ENCODE measurements at places on chromosomes 1 and 21.
A peak's percentile ranks its signal among the peaks of the same experiment; 100 is the strongest.

DNA sequence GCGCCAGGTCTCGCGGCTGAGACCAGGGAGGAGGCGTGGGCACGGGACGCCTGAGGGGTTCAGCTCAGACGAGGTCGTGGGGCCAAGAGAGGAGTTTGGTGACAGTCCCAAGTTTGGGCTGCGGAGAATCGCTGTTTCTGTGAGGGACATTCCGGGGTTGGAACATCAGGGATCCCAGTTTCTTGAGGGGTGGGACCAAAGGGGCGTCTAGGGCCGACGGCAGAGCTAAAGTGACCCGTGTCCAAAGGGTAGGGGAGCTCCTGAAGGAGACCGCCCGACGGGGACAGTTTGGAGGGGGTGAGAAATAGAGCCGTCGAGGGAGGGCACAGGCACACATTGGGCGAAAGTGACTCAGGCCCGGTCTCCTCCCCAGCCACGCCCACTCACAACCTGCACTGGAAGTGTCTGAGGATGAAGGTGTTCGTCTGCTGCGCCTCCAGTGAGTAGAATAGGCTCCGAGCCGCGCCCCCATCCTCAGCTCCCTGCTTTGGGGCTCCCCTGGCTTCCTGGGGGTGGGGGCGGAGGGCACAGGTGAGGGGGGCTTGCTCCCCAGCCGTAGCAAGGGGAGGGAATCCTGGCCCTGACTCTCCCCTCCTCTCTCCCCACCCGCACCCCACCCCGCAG, 7.0 kb downstream of the EFNA3 start:
- DNase-seq = no peak

GRCh38 chr1:91803123-91803522, 82.8 kb downstream of the TGFBR3 start:
- no peak for DNase-seq

DNA sequence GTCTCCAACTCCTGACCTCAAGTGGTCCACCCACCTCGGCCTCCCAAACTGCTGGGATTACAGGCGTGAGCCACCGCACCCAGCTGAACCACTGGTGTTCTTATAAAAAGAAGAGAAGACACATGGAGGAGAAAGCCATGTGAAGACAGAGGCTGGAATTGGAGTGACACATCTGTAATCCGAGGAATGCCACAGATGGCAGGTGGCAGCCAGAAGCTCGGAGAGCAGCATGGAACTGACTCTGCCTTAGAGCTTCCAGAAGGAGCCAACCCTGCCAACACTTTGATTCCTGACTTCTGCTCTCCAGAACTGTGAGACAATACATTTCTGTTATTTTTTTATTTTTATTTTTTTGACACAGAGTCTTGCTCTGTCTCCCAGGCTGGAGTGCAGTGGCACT, 59.0 kb upstream of the ATP2B4 start:
- no peak for DNase-seq

DNA sequence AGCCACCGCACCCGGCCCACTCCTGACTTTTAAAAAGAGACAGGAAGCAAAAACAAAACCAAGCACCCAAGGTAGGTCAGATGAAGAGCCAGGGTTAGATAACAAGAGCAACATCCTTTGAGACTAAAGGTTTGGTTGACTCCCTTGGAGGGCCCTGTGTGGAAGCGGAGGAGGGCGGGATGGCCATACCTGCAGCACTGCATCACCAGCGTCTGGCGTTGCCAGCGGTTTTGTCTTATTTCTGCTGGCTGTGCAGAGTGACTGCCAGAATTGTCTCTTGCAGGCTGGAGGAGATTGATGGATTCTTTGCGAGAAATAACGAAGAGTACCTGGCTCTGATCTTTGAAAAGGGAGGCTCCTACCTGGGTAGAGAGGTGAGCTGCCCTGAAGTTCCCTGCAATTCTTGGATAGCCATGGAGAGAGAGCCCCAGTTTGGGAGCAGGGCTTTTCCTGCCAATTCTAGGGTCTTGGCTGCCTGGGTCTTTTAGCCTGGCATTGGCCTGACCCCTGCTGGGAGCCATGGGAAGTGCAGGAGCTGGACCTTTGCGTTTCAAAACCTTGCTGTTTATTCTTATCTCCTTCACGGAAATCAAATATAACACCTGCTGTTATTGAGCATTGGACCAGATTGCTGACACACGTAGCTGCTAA, 24.0 kb downstream of the QSOX1 start:
- peak; percentile 23 for DNase-seq

DNA sequence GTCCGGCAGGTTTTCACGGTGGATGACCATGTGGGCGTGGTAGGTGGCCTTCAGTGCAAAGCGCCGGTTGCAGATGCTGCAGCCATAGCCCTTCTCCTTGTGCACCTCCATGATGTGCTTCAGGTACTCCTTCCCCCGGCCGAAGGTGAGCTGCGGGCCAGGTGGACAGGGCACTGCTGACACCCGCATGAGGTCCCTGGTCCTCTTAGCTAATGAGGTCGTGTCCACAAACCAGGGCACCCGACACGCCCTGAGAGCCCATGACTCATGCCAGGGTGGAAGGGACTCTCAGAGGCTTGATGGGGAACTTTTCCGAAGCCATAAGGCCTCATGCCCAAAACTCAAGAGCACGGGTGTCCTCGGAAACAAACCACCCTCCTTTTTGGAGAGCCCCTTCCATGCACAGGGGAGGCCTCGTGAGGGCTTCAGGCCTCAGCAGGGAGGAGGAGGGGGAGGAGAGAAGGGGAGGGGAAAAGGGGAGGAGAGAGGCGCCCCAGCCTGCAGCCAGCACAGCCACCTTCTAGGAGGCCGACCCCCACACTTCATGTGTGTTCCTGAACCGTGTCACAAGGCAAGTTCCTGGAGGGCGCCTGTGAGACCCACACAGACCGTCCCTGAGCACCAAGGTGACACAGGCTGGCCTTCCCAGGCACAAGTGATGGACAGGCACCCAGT, 54.4 kb upstream of the RIPK4 start:
- DNase-seq = no peak

DNA sequence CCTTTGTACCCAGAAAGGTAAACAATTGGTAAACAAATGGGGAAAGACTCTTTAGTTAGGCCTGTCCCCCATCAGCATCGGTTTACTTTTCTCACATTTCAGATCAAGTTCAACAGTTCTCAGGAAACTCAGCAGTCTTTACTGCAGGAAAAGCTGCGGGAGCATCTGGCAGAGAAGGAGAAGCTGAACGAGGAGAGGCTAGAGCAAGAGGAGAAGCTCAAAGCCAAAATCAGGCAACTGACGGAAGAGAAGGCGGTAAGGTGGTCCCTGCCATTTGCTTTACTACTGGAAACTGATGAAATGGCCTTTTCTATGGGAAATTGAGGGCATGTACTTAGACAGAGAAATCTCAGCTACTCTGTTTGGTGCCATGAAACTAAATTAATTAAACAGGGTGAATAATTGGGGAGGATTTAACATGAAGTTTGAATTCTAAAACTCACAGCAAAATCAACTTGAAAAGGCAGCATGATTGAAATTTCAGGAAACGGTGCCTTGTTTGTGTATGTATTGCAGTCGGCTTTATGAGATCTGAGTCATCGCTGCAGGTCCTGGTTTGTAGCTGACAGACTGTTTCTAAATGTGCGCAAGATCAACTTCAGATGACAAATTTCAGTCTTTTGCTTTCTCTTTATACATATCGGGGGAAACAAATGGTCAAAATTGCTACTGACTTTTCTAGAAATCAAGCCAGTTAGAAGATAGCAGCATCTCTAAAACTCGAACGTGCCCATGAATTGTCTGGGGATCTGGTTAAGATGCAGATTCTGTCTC, 67.9 kb upstream of the EFHD2 start:
- no peak for DNase-seq

DNA sequence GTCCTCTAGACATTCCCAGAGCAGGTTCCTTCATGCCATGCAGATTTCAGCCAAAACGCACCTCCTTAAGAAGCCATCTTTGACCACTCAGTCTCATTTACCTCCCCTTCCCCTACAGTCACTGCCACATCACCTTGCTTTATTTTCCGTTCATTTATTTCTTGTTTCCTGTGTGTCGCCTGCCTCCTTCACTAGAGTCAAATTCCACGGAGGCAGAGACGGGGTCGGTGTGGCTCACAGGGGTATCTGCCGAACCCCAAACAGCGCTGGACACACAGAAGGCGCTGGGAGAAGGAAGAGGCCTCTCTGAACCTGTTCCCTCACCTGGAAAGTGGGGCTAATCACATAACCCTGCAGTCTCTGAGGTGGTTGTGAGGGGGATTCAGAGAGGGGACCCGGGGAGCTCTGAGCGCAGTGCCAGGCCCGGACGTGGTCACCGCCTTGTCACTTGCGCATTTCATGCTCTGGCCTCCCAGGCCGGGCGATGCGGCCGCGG, 23.6 kb upstream of the DMBX1 start:
- DNase-seq = no peak

DNA sequence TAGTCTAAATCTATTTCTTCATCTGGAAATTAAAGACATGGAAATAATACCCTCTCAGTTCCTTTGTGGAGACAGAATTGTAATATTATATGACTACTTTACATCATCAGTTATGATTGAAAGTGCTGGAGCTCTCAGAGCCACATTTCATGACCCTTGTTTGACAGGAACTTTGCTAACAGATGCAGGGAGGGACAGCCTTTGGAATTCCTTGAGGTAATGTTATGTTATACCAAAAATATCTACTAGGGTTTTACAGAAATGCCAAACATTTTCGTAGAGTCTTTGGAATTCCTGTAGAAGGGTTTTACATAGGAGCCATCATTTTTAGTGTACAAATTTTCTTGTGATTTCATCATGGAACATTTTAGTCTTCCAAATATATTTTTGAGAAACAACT, 57.4 kb upstream of the ADAMTS5 start:
- DNase-seq = no peak

DNA sequence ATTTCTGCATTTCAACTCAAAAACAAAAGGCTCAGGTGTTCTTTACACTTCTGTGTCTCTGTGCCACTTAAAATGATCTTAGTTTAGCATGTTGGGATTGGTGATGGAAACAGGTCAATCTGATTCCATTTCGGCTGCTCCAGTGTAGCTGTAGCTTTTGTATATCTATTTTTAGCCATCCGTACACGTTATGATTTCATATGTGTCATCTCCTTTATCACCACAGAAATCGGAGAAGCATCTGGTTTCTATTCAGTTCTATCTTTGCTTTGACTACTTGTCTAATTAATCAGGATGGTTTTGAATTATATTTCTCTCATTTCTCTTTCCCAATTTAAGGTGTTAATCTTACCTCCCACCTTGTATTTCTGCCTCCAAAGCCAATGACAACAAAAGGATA, 41.1 kb downstream of the RGS21 start:
- DNase-seq = no peak

DNA sequence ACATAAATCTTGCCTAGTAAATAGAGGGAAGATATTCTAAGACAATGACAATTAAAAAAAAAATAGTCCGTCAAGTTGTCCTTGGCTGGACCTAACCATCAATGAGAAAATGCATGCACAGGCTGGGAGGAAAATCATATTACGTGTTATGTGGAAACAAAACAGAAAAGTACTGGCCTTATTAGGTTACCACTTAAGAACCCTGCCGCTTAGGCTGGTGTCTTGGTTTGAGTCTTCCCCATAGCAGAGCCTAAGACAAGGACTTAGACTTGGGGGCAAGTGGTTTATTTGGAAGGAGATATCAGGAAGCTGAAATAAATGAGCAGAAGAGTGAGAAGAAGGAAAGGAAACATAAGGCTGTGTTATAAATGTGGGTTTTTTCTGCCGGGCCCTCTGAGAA, 186.4 kb downstream of the MRPL39 start:
- no peak for DNase-seq

DNA sequence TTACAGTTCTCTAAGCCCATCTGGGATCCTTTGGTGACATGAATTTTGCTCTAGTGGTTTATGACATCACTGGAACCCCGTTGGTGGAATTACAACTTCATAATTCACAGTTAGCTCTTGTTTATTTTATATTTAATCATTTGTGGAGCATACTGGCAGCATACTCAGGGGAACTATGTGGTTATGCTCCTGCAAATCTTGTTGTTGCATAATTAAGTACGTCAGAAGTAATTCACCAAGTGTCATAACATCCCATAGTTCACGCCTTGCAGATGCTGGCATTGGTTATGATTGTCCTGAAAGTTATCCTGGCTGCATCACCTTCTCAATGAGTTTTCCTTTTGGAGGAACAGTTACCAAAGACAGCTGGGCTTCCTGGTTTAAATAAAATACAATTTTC, 16.5 kb downstream of the PRRX1 start:
- no peak for DNase-seq

GRCh38 chr1:67816506-67816905, 16.8 kb downstream of the GNG12 start:
- no peak for DNase-seq

GRCh38 chr1:185559684-185560331, 174.4 kb upstream of the HMCN1 start:
- DNase-seq = peak; percentile 32

DNA sequence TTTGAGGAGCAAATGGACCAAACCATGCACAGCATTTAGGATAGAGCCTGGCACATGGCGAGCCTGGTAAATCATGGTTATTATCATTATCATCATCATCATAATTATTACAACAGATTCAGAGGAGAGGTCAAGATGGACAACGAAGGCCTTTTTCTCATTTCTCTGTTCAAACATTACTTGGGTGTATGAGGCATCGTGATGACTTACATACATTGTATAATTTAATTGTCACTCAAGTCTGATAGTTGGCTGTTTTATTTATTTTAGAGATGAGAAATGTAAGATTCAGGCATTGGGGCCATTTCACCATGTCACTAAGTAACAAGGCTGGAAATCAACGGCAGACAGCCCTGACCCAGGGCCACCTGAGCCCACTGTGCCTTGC, 68.1 kb downstream of the SLC35F3 start:
- no peak for DNase-seq

DNA sequence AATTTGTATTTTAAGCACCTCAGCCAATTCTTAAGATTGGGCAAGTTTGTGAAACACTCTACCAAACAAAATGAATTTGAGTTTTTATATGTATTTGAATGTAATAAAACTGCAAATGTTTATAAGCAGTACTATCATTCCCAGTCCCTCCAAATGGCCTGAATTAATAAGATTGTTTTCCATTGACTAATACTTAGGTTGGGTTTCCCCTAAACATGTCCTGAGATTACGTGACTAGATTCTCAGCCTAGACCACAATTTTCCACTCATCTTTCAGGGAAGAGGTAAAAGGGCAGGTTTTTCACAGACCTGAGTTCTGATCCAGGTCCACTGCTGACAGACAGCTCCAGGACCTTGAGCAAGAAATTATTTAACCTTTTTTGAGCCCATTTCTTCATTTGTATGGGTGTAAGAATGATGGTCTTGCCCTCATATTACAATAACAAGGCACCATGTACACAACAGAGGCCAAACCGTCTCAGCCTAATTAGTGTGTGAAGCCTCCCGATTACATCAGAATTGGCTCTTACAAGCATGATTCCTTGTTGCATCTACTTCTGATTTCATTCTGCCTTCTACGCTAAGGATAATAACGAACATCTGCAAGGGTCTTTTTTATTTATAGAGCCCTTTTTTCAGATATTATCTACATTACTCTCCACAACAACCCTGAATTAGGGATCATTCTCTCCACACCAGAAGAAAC, 51.2 kb downstream of the BEND5 start:
- no peak for DNase-seq

DNA sequence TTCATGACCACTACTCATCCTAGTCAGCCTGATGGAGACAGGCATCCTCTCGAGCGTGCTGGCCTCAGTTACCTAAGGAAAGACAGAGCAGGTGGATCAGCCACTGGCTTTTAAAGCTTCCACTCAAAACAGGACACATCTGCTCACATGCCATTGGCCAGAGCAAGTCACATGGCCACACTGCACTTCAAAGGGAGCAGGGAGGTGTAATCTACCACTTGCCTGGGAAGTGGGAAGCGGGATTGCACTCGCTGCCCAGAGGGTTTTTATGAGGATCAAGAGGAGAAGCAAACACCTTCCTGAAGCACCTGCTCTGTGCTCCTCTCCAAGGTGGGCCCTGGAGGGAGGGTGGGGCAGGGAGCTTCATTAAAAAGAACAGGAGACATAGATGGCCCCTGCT, 108.0 kb downstream of the TAS1R2 start:
- DNase-seq = no peak

Measured in substantia nigra (tissue), 51 donors.